ENCODE measurements at places on chromosomes 5 and 9.
A peak's percentile ranks its signal among the peaks of the same experiment; 100 is the strongest.

DNA sequence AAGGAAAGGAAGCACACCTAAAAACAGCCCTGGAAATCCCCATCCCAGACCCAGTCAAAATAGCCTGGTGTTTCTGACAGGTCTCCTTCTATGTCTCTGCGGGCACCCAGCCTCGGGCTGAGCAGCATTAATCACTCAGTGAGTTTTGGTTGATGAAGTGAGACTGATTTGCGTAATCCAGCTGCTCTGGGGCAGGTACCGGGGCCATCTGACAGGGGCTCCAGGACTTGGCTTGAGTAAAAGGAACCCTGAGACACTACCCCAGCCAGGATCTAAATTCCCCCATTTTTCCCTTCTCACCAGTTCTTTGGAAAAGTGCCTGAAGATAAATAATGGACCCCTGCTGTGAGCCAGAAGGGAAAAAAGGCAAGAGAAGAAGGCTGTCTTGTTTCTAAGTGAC lies 596 bp downstream of the SLC28A3 start:
- DNase-seq = no peak

- peak; percentile 50 for DNase-seq
Measured at GRCh38 chr9:127942216-127943010, 4.8 kb upstream of the DPM2 start.

GRCh38 chr5:112346411-112347044 lies 72.5 kb downstream of the EPB41L4A start:
- DNase-seq = no peak

- no peak for DNase-seq
Measured at GRCh38 chr5:155943516-155944407, 383.2 kb upstream of the SGCD start.
